ENCODE measurements at places on chromosomes 1 and 21. TPM values are rescaled to one million over a fixed set of nuclear protein-coding genes. Genes with fewer than 3 reads are reported as not detected.

The LRRC8B gene
- 19.1 TPM for total RNA-seq

The IL24 gene
- total RNA-seq, result not detected

The DEGS1 gene
- total RNA-seq, result 55.5 TPM

The CATSPER4 gene
- total RNA-seq, result not detected

The FAM72C gene
- 0.49 TPM for total RNA-seq

- DNase-seq, result no peak
Measured at GRCh38 chr1:192274588-192274987, 42.2 kb upstream of the RGS21 start.

DNA sequence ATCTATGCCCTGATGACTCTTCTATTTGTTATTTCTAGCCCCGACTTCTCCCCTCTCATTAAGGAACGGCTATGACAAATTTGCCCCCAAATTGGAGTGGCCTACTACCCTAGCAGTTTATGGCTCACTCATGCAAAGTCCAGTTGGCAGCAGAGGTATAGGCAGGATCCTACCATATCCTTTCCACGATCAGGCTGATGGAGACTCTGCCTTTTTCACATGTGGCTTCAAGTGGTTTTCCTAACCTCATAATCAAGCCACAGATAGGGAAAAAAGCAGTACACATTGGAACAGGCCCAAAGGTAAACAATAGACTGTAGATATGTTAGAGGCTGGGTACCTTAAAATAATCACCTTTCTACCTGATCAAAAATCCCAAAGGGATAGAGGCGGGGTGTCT, 292.5 kb downstream of the NCAM2 start:
- DNase-seq, result no peak

GRCh38 chr1:46062651-46063319, 69.6 kb downstream of the PIK3R3 start:
- no peak for DNase-seq

DNA sequence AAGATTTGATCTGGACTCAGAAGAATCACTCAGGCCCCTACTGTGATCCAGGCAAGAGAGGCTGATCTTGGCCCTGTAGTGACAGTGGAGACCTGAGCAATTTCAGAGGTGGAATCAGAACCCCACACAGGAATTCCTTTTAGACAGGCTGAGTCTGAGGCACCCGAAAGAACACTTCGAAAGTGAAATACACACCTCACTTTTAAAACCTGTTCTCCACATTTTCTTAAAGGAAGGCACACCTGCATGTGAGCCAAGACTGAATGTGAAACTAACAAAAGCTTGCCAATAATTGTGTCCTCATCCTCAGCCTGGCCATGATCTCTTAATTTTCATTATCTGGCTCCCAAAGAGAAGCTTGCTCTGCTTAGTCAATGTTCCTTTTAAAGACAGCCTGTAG, 32.2 kb downstream of the SIPA1L2 start:
- DNase-seq, result no peak

- DNase-seq, result no peak
Measured at GRCh38 chr1:2214541-2215241, 13.4 kb upstream of the SKI start.

DNA sequence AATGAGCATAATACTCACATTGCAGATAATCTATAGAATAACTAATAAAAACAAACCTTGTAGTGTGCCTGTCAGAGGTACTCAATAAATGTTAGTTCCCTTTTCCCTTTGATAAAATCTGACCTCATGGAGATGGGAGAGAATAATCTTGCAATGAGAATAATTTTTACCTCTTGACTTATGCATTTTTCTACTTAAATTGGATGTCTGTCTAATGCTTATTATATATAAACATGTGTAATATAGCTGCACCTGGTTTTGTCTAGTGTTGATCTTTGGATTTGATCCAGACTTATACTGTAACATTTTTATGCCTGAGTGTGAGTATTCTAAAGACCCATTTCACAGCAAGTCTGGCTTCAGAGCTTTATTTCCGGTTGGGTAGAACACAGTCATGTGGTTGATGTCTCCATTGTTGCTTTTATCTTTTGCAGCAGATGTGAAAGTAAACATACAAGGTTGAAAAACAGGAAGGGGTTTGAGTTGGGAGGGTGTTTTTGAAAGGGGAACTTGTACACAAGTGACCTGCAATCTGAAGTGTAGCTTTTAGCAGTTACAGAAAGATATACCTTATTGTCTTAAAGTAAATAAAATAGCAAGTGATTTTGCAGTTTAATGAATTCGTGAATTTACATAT, 12.4 kb downstream of the EPB41 start:
- DNase-seq, result no peak

GRCh38 chr1:115230281-115230680, 107.8 kb downstream of the NGF start:
- no peak for DNase-seq

DNA sequence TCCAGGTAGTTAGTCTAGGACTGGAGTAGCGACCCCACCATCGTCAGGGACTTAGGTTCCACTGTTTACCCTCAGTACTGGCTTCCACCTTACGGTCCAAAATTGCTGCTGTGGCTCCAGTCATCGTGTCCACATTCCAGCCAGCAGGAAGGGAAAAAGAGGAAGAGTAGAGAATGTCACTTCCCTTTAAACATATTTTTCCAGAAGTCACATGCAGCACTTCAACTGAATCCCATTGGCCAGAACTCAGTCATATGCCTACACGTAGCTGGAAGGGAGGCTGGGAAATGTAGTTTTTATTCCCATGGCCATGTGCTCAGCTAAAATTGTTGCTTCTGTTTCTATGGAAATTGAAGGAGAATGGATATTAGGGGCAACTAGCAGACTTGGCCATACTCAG, 84.1 kb upstream of the SELENON start:
- no peak for DNase-seq

GRCh38 chr1:112358061-112358770, 37.8 kb upstream of the CTTNBP2NL start:
- no peak for DNase-seq

GRCh38 chr1:207799989-207800648, 48.3 kb downstream of the CD46 start:
- no peak for DNase-seq

DNA sequence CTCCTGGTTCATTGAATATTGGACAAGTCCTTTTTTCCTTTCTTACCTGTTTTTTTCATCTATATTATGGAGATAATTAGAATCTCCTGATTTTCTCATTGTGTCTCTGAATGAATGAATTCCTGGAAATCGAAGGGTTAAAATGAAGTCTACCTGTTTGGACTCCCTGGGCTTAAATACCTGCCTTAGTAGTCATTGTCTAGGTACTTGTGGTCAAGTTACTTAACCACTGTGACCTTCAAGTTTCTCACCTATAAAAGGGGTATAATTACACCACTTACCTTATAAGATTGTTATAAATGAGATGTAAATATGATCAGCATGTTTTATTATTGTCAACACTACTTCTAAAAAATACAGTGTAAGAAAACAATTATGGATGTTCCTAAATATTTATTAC, 9.0 kb upstream of the TBX19 start:
- no peak for DNase-seq

DNA sequence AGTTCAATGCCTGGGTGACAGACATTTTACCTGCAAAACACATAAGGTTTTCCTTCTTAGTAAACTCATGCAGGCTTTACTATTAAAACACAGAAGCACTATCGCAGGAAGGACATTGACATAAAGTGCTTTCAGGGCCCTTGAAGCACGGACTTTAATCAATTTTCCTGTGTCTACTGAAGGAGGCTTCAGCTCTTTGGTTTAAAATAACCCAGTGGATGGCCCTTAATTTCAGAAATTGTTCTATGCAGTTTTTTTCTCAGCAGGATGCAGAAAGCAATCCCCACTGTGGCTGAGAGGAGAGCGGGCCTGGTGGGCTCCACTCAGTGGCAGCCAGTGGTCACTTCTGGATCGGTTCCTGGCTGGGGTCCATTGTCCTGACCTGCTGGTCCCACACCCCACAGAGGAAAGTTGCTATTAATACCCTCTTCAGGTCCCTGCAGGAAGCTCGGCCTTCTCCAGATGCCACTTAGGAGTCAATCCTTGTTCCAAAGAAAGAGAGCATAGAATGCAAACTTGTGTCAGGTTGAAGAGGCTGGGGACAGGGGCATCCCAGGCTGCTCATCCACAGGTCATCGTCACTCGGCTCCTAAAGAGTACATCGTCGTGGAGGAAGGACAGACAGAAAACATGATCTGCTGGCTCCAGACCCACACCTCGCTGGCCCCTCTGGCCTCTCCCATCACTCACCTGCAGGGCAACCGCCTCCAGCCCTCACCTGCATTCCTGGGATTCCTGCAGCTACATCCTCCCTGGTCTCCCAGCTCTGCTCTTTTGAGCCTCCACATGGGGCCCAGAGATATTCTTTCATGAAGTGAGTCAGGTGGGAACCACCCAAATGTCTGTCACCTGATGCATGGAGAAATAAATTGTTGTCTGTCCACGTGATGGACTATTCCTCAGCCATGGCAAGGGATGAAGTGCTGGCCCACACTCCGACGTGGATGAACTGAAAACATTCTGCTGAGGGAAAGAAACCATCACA, 153.1 kb downstream of the PSMG1 start:
- DNase-seq, result no peak

DNA sequence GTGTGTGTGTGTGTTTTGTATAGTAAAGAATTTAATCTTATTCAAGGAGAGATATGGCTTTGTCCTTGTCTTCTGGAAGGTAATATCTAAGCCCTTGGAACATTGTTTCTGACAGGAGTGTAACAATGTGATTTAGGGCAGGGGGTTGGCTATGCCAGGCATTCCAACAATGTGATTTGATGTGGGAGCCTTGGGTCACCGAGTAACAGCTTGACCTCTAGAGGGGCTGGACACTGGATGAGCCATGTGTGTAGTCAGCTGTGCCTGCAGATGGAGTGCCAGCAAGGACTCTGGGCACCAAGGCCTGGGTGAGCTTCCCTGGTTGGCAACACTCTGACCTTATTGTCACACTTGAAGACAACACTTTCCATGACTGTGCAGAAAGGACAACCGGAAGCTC, 336.1 kb upstream of the ZP4 start:
- no peak for DNase-seq

All from activated B cell treated with CpG ODN at 0.5 μM for 24 hours (primary cell).